RWPE1 (cell line): ENCODE measurements at places on chromosomes 7 and 10.

DNA sequence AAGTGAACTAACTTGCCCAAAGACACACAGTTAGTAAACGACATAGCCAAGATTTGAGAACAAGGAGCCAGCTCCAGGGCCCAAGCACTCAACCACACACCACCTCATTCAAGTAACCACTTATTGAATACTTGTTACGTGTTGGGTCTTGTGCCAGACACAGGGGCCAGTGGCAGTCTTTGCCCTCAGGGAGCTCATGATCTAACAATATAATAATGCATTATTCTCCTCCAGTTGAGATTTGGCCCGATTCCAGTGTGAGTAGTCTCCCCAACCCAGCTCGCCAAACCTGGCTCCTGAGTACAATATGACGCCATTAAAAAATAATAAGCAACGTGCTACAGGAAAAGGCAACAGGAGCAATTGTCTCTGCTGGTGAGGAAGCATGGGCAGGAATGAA lies 14.4 kb upstream of the STK17A start:
- peak; percentile 95 for DNase-seq

- no peak for DNase-seq
Observed at GRCh38 chr10:72429931-72430330, 75.2 kb upstream of the DNAJB12 start.

GRCh38 chr10:79898597-79899325 lies 50.1 kb downstream of the SFTPD start:
- no peak for DNase-seq

DNA sequence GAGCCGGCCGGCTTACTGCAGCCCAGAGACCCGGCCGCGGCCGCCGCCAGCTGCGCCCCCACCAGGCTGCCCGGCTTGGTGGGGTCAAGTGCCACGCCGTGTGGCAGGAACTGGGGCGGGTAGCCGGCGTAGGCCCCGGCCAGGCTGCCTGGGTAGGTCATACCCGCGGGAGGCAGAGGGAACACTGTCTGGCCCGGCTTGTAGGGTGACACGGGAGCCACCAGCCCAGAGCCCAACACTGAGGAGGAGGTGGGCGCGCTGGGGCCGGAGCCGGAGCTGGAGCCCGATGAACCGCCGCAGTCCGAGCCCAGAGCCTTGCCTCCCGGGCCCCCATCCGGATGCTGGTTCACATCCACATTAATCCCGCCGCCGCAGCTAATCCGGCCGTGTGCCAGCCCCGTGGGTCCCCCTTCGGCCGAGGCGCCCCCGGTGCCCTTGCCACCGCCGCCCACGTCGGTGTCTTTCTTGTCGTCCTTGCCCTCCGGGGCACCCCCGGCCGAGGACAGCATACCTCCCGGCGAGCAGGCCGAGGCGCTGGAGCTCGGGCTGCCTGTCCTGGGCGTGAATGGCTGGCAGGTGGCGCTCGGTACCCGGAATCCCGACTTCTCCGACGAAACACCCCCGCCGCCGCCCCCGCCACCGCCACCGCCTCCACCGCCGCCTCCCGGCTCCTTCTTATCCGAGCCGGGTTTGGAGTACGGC lies 2.0 kb downstream of the ZNF503 start:
- DNase-seq = peak; percentile 79

GRCh38 chr7:151062399-151063211 lies 3.2 kb downstream of the SLC4A2 start:
- no peak for DNase-seq

DNA sequence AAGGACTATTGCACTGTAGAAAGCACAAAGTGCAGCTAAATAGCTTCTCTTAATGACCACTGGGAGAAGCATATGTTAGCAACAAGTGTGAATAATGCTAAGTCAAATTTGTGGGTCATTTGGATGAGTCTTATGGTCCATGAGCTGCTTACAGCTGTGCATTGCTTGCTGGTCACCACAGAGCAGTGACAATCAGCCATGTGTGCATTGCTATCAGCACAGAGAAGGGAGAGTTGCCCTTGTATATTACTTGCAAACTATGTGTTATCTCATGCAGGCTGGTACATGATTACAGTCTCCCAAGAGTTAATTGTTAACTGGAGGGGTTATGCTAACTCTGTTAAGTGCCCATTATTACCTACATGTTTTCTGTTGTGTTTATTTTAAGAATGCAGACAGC lies 25.7 kb downstream of the MRPS33 start:
- no peak for DNase-seq

DNA sequence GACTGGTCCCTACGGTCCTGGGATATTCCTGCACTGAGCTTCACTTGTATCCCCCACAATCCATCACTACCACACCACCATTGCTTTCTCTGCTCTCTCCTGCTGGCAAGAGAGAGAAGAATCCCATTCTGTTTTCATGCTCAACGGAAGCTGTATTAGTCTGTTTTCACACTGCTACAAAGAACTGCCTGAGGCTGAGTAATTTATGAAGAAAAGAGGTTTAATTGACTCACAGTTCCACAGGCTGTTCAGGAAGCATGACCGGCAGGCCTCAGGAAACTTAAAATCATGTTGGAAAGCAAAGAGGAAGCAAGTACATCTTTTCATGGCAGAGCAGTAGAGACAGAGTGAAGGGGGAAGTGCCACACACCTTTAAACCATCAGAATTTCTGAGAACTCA lies 260.4 kb upstream of the LYZL1 start:
- no peak for DNase-seq

- no peak for DNase-seq
Observed at GRCh38 chr7:1843271-1843861, 173.3 kb downstream of the ELFN1 start.

- no peak for DNase-seq
Observed at GRCh38 chr10:116801658-116802057, 47.6 kb upstream of the ENO4 start.

GRCh38 chr7:30975256-30975899 lies 11.6 kb downstream of the GHRHR start:
- DNase-seq = no peak

GRCh38 chr7:156603011-156603410 lies 37.6 kb upstream of the RNF32 start:
- DNase-seq = no peak

DNA sequence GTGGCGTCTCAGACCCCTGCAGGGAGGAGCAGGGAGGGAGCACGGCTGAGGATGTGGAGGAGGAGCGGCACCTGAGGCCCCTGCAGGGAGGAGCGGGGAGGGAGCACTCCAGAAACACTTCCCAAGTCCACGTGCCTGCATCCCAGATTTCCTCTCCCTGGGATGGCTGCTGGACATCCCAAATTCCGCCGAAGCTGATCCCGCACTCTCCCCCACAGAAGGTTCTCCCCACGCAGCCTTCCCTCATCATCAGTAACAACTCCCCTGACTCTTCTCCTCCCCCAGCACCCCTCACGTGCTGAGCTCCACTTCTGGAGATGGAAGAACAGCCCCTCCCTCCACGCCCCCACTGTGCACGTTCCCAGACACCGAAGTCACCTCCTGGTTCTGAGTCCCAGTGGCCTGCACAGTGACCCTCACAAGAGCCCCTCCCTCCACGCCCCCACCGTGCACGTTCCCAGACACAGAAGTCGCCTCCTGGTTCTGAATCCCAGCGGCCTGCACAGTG lies 17.8 kb upstream of the FOXL3 start:
- no peak for DNase-seq

DNA sequence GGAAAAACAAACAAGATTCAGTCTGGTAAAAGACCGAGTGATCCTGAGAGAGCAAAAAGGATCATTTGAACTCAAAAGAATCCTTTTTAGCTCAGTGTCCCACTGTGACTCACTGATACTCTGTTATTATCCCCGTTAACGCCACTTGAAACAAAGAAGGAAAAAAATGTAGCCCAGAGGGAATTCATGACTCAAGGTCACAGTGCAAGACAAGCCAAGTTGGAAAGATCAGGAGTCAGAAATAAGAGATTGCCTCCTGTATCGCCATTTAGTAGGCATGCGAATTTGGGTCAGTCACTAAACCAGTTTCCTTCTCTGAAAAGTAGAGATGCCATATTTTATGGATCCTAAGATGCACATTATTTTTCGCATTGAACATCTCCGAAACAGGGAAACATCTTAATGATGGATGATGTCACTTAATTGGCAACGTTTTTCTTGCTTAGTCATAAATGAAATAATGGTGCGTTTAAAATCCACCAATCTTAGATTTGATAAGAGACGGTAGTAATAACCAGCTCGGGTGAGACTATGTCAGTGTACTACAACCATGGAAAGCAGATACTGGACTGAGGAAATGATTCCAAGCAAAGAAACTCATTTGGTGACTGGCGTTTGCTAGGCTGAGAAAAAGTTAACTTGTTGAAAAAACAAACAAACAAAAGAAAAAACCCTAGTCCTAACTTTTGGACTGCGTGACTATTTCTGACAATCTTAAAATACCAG lies 502.0 kb upstream of the CELF2 start:
- no peak for DNase-seq

DNA sequence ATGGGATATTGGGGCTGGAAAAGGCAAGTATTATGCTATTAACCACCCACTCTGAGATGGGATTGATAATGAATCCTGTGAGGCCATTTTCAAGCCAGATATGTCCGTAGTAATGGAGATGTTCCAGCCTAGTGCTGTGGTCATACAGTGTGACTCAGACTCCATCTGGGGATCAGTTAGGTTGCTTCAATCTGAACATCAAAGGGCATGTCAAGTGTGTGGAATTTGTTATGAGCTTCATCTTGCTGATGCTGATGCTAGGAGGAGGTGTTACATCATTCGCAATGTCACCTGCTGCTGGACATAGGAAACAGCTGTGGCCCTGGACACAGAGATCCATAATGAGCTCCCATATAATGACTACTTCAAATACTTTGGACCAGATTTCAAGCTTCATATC lies 144.7 kb downstream of the PLCE1 start:
- no peak for DNase-seq

- DNase-seq = no peak
Observed at GRCh38 chr7:5634107-5634950, 147.1 kb downstream of the RNF216 start.

- DNase-seq = no peak
Observed at GRCh38 chr10:14852236-14852635, 14.1 kb downstream of the HSPA14 start.

- DNase-seq = no peak
Observed at GRCh38 chr10:32217216-32217615, 129.7 kb downstream of the EPC1 start.

DNA sequence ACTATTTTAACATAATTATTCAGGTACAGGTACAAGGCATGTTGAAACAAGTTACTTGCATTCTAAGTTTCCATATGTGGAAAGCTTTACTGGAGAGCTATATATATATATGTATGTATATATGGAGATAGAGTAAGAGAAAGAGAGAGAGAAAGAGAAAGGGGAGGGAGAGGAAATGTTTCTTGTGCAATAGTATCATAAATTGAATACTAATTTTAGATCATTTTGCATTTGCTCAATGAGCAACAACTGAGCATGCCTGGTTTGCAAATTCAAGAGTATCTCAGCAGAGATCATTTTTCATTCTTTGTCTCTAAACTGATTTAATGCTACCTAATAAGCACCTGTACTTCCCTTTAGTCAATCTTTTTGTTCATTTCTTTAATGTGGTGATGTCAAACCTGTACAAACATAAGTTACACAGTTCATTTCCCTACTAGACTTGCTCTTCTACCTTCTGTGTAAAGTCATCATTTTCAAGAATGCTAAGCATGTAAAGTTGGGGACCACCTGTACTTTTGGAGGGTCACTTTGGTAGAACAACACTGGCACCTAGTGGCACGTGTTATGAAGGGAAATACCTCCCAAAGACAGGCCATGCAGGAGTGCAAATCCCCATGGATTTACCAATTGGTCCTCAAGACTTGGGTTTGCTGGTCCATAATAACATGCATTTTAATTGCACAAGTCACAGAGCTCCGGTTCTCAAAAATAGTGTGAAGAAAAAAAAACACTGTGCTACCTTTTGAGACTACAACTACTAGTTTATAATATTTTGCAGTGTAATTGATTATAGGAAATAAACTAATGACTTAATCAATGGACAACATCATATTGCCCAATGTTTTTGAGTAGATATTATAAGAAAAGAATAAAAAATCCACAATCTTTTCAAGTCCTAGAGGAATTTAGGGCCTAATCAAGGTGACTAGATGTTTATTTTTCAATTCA lies 431.2 kb upstream of the IGFBP3 start:
- peak; percentile 64 for DNase-seq

DNA sequence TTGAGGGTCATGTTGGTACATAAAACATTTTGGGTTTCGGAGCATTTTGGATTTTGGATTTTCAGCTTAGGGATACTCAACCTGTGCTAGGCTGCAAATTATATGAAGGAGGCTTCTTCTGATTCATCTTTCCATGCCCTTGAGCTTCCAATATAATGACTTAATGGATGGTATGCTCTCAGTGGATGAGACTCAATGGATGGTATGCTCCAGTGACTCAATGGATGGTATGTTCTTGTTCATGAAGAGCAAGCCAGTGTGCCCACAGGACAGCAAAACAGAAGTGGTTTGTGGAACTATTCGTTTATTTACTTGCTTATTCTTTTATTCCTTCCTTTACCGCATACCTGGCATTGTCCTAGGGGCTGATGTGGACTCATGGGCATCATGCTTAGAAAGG lies 969.6 kb downstream of the LRMDA start:
- DNase-seq = no peak

GRCh38 chr10:78461333-78461732 lies 427.7 kb downstream of the RPS24 start:
- no peak for DNase-seq

- DNase-seq = peak; percentile 62
Observed at GRCh38 chr10:76113952-76114351, 682.5 kb downstream of the LRMDA start.

- DNase-seq = no peak
Observed at GRCh38 chr7:111730476-111731300, 168.4 kb upstream of the IMMP2L start.

DNA sequence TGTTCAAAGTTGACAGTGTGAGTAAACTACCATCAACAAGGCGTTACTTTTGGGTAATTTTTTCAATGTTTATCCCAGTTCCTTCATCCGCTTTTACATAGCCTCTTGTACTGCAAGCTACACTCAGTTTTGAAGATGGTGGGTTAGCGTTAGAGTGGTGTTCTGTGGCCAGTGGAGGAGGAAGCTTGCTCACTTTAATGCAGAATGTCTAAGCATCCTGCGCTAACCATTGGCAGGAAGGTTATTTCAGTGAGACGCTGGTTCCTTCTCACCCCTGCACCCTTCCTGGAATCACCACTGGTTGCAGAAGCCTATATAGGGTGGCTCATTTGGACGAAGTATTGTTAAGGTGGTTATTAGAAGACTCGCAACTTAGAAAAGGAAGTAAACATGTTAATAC lies 159.1 kb downstream of the CELF2 start:
- DNase-seq = no peak

DNA sequence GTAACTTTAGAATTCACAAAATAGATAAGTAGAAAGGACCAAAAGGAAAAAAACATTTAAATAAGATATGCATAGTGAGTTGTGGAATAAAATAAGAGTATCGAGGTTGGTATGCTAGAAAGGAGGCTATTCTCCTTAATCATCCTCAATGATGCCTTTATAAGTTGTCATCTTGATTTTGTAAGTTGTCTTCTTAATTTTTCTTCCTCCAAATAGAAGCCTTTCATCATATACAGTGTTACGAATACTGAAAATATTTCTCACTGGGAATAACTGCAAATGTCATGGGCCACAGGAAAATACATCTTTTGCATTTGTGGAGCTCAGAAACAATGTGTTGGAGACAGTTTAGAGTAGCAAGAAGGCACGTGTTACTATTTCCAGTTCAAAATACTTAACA lies 31.5 kb upstream of the PRTFDC1 start:
- DNase-seq = no peak
